ENCODE measurements at places on chromosomes 1 and 21. TPM values are rescaled to one million over a fixed set of nuclear protein-coding genes. Genes with fewer than 3 reads are reported as not detected.

DNA sequence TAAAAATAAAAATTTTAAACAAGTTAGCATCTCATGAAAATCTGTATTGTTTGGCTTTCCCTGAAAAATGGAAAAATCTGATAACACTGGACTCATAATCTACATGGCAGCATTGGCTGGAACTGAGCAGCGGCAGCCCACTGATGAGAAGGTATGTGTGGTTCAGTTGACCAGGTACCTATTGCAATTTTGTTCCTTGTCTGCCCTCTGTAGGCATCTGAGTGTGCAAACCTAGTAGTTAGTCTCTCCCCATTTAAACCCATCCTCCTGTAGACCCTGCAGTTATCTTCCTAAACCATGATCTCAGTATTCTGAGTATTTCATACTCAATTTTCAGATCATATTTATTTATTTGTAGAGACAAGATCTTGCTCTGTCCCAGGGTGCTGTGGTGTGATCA is 59.4 kb upstream of the SERBP1 start:
- DNase-seq, result no peak

DNA sequence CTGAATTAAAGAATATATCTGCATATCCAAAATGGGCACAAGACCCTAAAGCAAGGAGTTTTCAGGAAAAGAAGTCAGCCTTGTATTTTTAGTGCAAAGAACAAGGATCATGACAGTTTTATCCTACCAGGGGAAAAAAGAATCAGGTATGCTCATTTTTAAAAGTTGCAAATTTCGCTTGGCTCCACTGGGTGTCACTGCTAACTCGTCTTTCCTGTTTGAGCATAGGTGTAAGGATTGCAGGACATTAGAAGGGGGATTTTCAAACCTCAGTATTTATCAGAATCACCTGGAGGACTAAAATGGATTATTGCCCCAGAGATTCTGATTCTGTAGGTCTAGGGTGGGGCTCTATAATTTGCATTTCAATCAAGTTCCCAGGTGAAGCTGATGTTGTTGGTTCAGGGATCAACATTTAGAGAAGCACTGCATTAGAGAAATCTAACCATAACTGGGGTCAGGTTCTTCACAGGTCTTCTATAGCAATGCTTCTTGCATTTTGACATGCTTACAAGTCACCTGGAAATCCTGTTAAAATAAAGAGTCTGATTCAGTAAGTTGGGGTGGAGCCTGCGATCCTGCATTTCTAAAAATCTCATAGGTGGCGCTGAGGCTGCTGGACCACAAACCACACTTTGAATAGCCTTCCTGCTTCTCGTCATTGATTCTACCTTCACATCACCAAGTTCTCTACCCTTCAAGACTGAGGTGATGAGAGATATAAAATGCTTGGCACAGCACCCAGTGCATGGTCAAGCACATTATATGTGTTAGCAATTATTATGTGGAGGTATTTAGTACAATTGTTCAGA is 39.6 kb downstream of the NUF2 start:
- peak; percentile 35 for DNase-seq

DNA sequence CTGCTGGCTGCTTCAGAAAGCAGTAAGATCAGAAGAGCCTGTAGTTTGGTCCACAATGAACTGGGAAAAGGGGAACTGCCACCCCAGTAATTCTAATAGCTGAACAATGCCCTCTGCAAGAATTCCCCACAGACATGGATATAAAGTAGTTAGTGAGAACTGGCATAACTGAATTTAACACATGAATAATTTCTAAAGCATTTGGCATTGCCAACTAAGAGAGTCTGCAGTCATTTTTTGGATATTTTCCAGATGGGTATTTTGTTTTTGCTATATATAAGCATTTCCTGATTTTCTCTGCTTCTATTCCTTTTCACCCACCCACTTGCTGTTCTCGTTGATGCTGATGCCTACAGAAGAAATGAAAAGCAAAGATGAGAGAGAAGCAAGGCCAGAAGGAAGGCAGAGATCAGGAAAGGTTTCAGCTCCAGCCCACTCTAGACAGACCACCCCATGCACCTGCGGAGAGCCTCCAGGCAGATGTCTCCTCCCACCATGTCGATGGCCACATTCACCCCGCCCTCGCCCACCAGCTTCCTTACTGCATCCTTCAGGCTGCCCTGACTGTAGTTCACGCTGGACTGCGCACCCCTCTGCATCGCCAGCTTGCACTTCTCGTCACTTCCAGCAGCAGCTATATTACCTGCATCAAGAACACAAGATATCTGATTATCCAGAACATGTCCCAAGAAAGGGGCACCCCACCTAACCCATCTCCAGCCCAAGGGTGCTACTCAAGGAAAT is 55.9 kb upstream of the SEC16B start:
- no peak for DNase-seq

Gene KRTAP20-2
- not detected for polyA plus RNA-seq

GRCh38 chr1:199490769-199491527 is 536.6 kb upstream of the NR5A2 start:
- no peak for DNase-seq

Gene SERPINC1
- polyA plus RNA-seq, result 0.28 TPM

Gene SPATA46
- polyA plus RNA-seq, result 2.2 TPM

GRCh38 chr1:233620065-233620464 is 6.2 kb downstream of the KCNK1 start:
- DNase-seq, result no peak

- DNase-seq, result no peak
Observed at GRCh38 chr1:30312226-30312625, 411.2 kb downstream of the MATN1 start.

Gene CDC42
- polyA plus RNA-seq, result 393 TPM

Gene CIART
- 9.3 TPM for polyA plus RNA-seq

- DNase-seq, result peak; percentile 8
Observed at GRCh38 chr1:18032172-18032859, 75.3 kb upstream of the IGSF21 start.

GRCh38 chr1:115379943-115380342 is 41.9 kb upstream of the NGF start:
- no peak for DNase-seq

DNA sequence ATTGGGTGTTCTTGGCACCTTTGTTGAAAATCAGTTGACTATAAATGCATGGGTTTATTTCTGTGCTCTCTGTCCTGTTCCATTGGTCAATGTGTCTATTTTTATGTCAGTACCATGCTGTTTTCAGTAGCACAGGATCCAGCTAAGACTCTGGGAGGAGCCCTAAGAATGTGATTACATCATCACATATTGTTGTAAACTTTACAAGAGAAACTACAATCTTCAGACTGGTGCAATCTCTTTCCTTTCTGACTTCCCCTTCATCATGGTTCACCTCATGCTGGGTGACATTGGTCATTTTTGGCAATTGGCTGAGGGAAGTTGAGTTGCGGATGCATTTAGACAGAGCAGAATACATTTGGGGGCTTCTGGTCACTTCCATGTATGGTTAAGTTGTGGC is 88.4 kb downstream of the C21orf91 start:
- no peak for DNase-seq

DNA sequence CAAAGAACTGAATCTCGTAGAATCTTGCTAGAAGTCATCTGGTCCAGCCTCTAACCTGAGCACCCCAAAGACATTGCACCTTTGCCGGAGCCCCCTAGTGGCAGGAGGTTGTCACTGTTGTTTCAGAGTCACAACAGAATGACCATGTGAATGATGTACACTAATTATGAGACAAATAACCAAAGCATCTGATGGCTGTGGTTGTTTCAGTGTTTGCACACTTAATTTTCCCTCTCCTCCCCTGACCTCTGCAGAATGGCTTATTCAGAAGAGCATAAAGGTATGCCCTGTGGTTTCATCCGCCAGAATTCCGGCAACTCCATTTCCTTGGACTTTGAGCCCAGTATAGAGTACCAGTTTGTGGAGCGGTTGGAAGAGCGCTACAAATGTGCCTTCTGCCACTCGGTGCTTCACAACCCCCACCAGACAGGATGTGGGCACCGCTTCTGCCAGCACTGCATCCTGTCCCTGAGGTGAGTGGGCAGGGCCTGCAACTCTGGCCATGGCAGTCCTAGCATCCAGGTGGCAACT is 26.4 kb downstream of the TRAF5 start:
- DNase-seq, result no peak

DNA sequence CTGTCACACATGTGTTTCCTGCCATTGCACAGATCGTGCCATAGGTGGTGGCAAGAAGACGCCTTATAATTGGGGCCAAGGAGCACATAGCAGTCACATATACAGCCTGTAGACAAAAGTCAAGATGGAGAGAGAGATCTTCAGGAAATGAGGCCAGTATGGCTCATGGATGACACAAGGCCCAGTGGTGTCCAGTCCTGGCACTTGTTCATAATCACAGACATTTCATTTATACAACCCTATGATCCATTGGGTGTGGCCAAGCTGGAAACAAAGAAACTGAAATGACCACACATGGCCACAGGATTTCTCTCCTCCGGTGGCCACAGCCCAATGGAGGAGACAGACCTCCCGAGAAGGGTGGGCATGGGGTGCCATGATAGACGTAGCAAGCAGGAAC is 78.5 kb upstream of the KAZN start:
- no peak for DNase-seq

Gene ATP8B2
- 30.3 TPM for polyA plus RNA-seq

Gene TMEM82
- 3.2 TPM for polyA plus RNA-seq

GRCh38 chr21:18887922-18888602 is 484.5 kb upstream of the TMPRSS15 start:
- DNase-seq, result no peak

DNA sequence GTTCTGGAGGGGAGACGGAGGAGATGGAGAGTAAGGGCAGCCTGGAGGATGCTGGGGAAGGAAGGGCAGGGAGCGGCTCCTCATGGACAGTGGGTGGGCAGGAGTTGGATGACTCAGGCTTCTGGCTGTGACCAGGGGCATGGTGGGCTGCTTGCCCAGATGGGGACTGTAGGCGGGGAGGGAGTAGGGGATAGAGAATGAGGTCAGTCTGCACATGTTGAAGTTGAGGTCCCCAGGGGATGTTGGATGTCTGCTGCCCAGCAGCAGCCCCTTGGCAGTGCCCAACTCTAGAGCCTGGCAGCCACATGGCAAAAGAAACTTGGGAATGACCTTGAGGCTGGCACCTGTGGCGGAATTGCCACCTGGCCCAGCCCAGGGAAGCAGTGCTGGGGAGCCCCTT is 6.4 kb downstream of the SELENON start:
- DNase-seq, result no peak

- DNase-seq, result no peak
Observed at GRCh38 chr1:100703052-100703451, 16.5 kb upstream of the VCAM1 start.

DNA sequence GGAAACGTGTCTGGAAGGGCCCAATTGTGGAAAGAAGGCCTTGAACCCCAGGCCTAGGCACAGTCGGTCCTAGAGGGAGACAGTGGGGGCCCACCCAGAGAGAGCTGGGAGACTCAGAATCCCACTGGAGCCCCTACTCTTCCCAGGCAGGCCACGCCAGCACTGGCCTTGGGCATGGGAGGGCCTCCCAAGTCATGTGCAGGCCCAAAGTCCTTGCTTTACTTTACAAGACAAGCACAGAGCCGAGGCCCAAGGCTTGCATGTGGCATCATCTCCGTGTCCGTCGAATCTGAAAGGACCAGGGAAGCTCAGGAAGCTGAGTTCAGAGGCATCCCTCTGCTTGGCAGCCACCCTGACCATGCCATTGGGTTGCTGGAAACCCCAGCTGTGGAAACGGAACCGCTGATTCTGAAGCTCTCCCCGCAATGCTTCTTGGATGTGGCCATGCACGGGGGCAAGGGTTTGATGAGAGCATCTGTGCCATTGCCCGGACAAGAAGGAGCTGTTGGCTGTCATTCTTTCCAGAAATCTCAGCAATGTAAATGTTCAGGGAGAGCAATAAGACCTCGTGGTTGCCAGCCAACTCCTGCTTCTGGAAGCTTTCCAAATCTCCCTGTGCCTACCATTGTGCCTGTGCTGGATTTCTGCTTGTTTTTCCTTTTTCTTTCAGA is 32.8 kb downstream of the ABCG1 start:
- no peak for DNase-seq

Gene LMOD1
- 3.9 TPM for polyA plus RNA-seq

Gene TFAP2E
- polyA plus RNA-seq, result 0.98 TPM

GRCh38 chr1:172339842-172340241 is 80.6 kb upstream of the C1orf105 start:
- DNase-seq, result no peak

Gene DRAM2
- 80.6 TPM for polyA plus RNA-seq

DNA sequence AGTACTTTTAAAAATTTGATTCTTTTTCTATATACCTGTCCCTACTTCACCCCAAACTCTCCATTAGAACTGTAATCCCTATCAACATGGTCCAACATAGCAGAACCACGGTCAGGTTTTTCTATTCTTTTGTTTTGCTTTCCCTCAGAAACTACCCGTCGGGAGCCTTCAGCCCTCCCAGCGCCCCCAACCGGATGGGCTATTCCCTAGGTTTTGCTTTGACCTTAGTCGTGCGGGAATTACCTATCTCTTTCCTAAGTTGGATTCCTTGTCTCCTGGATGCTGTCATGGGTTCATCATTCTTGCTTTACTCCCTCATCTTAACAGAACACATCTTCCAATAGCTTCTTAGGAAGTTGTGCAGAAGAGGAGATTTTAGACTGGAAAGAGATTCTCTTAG is 97.5 kb upstream of the LBR start:
- no peak for DNase-seq

- DNase-seq, result no peak
Observed at GRCh38 chr1:115650961-115651360, 9.2 kb downstream of the VANGL1 start.

- no peak for DNase-seq
Observed at GRCh38 chr1:224067621-224068457, 46.1 kb upstream of the FBXO28 start.

- no peak for DNase-seq
Observed at GRCh38 chr1:210321552-210321951, 7.2 kb upstream of the HHAT start.

Gene CLDN19
- polyA plus RNA-seq, result 83.3 TPM

Gene BLACAT1
- polyA plus RNA-seq, result 3.6 TPM

Gene KCNE2
- polyA plus RNA-seq, result 1.8 TPM

GRCh38 chr21:25297117-25297516 is 310.2 kb downstream of the MRPL39 start:
- no peak for DNase-seq

GRCh38 chr1:34800214-34800613 is 7.4 kb downstream of the GJA4 start:
- DNase-seq, result no peak

- DNase-seq, result peak; percentile 55
Observed at GRCh38 chr1:231357831-231358354, 19.8 kb downstream of the SPRTN start.

DNA sequence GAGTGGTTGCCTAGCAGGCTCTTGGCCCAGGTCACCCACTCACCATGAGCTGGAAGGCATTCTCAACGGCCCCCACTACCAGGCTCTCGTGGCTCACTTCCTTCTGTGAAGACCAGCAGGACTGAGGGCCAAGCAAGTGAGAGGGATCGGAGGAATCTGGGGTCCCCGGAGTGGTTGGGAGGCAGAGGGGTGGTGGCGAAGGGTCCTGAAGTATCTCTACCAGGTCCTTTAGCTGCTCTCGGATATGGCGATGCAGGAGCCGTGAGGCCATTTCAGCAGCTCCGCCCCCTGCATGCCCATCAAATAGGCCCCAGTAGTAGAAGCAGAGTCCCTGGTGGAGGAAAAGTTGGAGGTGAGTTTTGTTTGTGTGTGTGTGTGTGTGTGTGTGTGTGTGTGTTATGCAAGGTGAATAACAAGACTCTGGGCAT is 2.4 kb downstream of the PPM1J start:
- DNase-seq, result no peak

- no peak for DNase-seq
Observed at GRCh38 chr1:72498371-72498770, 216.0 kb upstream of the NEGR1 start.

Measured in left kidney (tissue), 8 donors.